HuH-7.5 (cell line): ENCODE measurements at places on chromosomes 5 and 9.

GRCh38 chr9:76737154-76737902 lies 26.9 kb upstream of the PCA3 start:
- no peak for DNase-seq

DNA sequence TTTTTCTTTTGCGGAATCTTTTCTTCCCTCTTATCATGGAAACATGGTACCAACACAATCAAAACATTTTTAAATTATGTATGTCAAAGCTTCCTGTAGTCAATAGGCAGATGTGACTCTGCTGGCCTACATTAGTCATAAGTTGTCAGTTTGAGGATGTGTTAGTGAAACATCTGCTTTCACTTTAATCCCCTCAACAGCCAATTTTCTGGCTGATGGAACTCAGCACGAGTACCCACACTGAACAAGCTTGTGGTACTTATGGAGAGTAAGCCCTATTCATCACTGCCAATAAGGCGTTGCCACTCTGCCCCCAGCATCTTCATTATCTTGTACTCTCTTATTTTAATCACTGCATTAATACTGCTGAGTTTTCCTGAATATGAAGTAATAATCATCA lies 1034.4 kb downstream of the CDH9 start:
- no peak for DNase-seq

- no peak for DNase-seq
These were observed 5.8 kb upstream of the FSTL4 start for GRCh38 chr5:133618141-133618540.

DNA sequence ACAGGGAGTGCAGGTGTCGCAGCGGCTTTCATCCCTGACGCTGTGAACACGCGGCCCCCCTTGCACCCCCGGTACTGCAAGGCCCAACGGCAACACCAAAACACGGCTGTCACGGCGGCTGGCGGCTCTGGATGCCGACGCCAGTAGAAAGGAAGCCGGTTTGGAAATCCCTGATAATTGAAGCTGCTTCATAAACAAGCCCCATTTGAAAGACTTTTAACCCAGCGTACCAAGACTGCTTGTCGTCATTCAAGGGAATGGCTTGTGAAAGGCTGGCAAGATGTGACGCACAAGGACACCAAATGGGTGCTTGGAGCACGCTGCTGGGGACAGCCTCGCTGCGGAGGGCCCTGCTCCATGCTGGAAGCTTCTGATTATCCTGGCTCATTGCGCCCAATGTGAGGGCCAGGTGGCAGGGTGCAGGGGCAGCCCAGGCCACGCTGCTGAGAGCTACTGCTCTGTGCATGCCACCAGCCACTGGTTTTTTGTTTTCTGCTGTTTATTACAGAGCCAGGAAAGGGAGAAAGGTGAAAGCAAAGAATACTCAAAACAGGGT lies 63.1 kb downstream of the GTF3C4 start:
- DNase-seq = no peak

- DNase-seq = no peak
These were observed 6.1 kb downstream of the DNAJB5 start for GRCh38 chr9:34995670-34996060.

GRCh38 chr9:84397151-84397728 lies 56.7 kb upstream of the SLC28A3 start:
- DNase-seq = peak; percentile 61

DNA sequence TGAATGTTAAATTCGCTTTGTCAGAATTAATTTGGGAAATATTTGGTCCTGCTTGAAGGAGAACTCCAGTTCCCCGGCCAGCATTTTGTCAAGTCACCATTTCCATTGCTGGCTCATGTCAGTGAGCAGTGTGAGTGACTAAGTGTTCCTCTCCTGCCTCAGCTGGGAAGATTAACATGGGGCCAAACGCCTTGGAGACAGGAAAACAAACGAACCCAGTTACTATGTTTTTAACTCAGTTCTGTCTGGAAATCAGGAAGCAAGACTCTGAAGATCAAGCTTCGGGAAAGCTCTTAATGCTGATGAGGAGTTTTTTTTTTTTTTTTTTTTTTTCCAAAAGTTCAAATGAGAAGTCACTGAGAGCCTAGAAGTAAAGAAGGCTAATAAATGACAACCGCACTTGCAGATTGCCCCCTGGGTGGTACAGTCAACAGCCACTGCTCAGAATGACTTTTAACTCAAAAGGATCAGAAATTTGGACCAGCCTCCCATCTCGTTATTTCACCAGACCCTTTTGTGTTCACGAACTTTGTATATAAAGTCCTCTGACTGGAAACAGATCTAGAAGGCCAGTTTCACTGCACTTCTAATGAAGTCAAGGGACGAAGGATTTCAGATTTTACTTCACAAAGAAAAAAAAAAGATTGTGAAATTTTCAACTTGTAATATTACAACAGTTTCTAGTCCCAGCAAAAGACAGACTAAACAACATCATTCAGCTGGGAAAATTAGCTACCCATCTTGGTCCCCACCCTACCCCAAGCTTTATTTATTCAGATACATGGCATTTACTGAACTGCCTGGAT lies 121.3 kb downstream of the LHFPL2 start:
- DNase-seq = no peak

DNA sequence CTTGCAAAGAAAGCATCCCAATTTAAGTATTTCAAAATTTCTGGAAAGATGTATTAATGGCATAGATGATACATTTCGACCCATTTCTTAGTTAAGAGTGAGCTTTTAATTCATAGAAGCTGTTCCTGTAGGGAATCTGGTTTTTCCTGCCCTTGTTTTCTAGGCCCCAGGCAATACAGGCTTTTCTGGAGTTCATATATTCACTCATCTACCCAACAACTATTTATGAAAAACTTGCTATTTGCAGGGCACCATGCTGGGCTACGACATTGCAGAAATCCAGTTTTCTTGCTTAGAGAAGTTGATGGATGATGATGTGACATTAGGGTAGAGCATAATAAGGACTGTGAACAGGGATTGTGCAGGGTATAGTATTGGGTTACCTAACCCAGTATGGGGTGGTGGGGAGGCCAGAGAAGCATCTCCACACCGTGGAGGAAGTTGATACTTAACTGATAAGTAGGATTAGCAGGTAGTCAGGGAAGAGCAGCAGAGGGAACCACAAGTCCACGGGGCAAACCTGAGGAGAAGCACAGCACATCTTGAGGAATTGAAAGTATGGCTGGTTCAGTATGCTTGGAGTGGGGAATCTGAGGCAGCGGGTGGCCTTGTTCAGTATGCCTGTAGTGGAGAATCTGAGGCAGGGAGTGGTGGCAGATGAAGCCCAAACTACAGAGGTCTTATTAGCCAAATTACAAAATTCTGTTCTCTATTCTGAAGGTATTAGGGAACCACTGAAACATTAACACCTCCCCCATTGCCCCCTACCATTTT lies 247.5 kb downstream of the ARRDC3 start:
- DNase-seq = no peak

DNA sequence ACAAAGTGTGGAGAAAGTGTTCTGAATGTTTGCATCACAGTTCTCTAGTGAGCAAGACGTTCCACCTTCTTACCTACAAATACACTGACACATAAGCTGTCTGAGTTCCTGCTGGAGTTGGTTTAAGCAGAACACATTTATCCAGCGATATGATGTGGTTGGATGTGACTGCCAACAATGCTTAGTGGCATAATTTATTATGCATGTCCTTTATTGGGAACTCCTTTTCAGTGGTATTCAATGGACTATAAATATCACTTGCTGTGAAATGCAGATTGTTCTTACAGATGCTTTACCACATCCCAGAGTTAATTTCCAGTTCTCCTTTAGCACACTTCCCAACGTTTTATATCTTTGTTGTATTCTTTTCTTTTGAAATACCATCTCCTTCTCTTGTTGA lies 222.2 kb downstream of the LURAP1L start:
- DNase-seq = no peak

GRCh38 chr9:69115621-69116020 lies 58.5 kb upstream of the TJP2 start:
- DNase-seq = no peak

GRCh38 chr9:37729499-37729898 lies 24.1 kb upstream of the TRMT10B start:
- DNase-seq = no peak

GRCh38 chr5:10406651-10407050 lies 35.0 kb upstream of the ROPN1L start:
- no peak for DNase-seq

GRCh38 chr9:78592811-78593210 lies 295.9 kb downstream of the PSAT1 start:
- DNase-seq = no peak

DNA sequence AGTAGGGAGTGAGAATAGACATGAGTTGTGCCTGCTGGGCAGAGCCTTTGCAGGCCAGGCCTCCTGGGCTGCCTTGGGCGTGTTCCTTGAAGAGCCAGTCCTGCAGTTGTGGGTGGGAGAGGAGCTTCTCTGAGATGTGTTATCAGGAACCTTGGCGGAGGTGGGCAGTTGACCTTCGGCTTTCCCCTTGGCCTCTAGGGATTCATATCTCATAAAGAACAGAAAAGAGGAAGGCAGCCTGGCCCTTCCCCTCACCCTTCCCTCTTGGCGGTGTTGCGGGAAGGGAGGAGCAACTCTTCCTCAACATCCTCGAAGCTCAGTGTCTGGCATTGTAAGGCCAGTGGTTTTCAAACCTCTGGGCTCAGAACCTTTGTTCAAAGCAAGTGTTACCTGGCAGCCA lies 59.2 kb downstream of the DAPK1 start:
- no peak for DNase-seq

- no peak for DNase-seq
These were observed 643 bp downstream of the AK8 start for GRCh38 chr9:132877458-132877823.

GRCh38 chr9:120603591-120603990 lies 23.6 kb upstream of the CDK5RAP2 start:
- DNase-seq = no peak

- no peak for DNase-seq
These were observed 34.8 kb downstream of the BOD1 start for GRCh38 chr5:173581408-173582215.

GRCh38 chr5:116013936-116014335 lies 18.3 kb upstream of the ARL14EPL start:
- no peak for DNase-seq

DNA sequence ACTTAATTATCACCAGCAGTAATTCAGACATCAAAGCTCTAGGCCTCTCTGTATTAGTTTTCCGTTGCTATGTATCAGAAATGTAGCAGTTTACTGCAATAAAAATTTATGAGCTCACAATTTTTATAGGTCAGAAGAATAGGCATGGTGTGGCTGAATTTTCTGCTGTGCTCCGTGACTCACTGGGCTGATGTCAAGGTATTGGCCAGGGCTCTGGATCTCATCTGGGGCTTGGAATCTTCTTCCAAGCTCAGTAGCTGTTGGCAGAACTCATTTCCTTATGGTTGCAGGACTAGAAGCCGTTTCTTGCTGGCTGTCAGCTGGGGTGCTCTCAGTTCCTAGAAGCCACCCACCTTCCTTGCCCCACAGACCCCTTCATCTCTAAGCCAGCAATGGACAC lies 66.3 kb downstream of the PSAT1 start:
- no peak for DNase-seq

GRCh38 chr5:16857635-16858034 lies 78.5 kb downstream of the MYO10 start:
- DNase-seq = no peak

DNA sequence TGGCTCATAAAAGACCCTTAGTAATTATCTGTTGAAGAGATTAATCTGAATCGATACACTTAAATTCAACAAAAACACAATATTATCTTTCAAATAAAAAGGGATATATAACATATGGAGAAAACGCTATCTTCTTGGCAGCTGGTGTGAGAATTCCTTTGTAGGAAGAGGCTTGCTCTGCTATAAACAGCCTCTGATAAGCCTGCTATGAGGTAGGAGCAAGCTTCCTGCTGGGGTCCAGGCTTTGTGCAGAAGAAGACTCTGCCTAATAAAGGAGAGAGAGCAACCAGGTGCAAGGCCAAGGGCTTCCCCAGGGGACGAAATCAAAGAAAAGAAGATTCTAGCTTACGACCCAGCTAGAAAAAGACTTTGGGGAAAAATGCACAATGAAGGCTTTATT lies 43.3 kb upstream of the SSBP2 start:
- DNase-seq = no peak

- DNase-seq = no peak
These were observed 42.2 kb upstream of the TNFSF8 start for GRCh38 chr9:114972510-114973136.

GRCh38 chr9:136059321-136059791 lies 35.7 kb downstream of the NACC2 start:
- DNase-seq = no peak

GRCh38 chr5:34021334-34021733 lies 13.5 kb upstream of the AMACR start:
- no peak for DNase-seq

- DNase-seq = no peak
These were observed 972.4 kb upstream of the ACO1 start for GRCh38 chr9:31412081-31412480.

- peak; percentile 53 for DNase-seq
These were observed at the start of gene LARP1 for GRCh38 chr5:154755361-154756008. TSS of gene LARP1 (plus strand) at chr5:154755377. CDS start at chr5:154755758, 381 bp downstream.

- no peak for DNase-seq
These were observed 175.3 kb upstream of the KLF9 start for GRCh38 chr9:70589571-70590314.

- DNase-seq = no peak
These were observed 180.6 kb downstream of the FGF18 start for GRCh38 chr5:171599957-171600612.

DNA sequence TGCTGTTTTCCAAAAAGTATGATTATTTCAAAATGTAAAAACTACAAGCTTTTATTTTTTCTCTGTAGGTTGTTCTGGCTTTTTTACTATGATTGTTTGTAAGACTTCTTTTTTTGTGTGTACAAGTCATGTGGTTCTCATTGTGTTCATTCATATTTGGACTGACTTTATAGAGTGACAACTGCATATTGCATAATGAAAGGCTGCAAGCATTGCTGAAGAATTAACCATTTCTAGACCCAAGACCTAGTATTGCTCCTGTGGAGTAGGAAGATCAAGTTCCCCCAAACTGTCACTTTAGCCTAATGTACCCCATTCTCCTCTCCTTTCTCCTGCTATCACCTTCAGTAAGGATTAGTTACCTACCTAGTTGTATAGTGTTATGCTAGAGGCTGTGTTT lies 10.0 kb downstream of the MAP1B start:
- DNase-seq = no peak

DNA sequence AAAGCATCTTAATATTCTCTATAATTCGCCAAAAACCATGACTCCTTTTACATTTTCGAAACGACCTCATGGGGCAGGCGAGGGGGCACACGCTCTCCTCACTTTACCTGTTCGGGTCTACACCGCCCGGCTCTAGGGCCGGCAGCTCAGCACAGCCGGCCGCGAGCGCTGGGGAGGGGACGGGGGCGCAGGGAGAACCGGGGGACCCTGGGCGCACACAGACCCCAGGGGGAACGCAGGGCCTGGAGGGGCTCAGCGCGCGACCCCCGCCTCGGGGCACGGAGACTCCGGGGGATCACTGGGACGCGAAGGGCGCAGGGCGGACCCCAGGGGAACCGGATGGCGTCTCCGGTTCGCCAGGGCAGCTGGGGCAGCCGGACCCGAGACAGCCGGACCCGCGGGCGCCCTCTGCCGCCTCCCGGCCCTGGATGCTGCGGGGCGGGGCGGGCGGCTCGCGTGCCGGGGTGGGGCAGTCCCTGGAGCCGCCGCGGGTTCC lies at the start of gene AHRR:
AHRR (plus strand) TSS at position 485 of the 496 bp plus-strand sequence. CDS start 22,189 bp downstream, outside the sequence.
- peak; percentile 92 for DNase-seq

GRCh38 chr5:164353155-164353554 lies 847.7 kb downstream of the MAT2B start:
- DNase-seq = no peak

- DNase-seq = no peak
These were observed 756.1 kb downstream of the DNAH5 start for GRCh38 chr5:13188371-13188770.

- no peak for DNase-seq
These were observed 37.2 kb downstream of the SLC6A7 start for GRCh38 chr5:150227036-150227435.

- no peak for DNase-seq
These were observed 28.3 kb upstream of the STOM start for GRCh38 chr9:121398374-121398773.
